ENCODE measurements at places on chromosomes 12 and 14. TPM values are rescaled to one million over a fixed set of nuclear protein-coding genes. Genes with fewer than 3 reads are reported as not detected.

The RNASE2 gene
- 0.44 TPM for total RNA-seq

The CLEC7A gene
- 27.1 TPM for total RNA-seq

The DTX3 gene
- 7.8 TPM for total RNA-seq

The MYBPC1 gene
- total RNA-seq = not detected

The RPS6KA5 gene
- total RNA-seq = 3.1 TPM

The LRRC43 gene
- 0.70 TPM for total RNA-seq

The BBOF1 gene
- 5.9 TPM for total RNA-seq

The SLCO1C1 gene
- not detected for total RNA-seq

The CISTR gene
- total RNA-seq = not detected

The AP5M1 gene
- total RNA-seq = 24.1 TPM

The ZNF385A gene
- 25.2 TPM for total RNA-seq

The LRTM2 gene
- total RNA-seq = not detected

The KRT75 gene
- total RNA-seq = not detected

The C12orf75 gene
- 11.6 TPM for total RNA-seq

The NINJ2 gene
- total RNA-seq = 2.2 TPM

The PLA2G1B gene
- not detected for total RNA-seq

The GLIPR1 gene
- 5.5 TPM for total RNA-seq

The SCYL2 gene
- 51.8 TPM for total RNA-seq

The TMEM229B gene
- total RNA-seq = 0.38 TPM

The LRR1 gene
- total RNA-seq = 6.3 TPM

The DIO3 gene
- 4.0 TPM for total RNA-seq

The ULK1 gene
- 25.4 TPM for total RNA-seq

The RIMKLB gene
- 37.8 TPM for total RNA-seq

The FBLN5 gene
- 4.0 TPM for total RNA-seq

All from esophagus squamous epithelium (tissue), 5 donors.